ENCODE measurements at places on chromosomes 13 and 19.

- H3K4me3 ChIP-seq: peak overlapping the region; percentile 91
- H3K27ac ChIP-seq: peak overlapping the region; percentile 89
- peaks cover 20% of the 10 kb centered on the region for H3K36me3 ChIP-seq
- H3K27me3 ChIP-seq: no peaks in the 10 kb centered on the region
Observed at GRCh38 chr19:39996218-39996810, 546 bp upstream of the ZNF546 start.

DNA sequence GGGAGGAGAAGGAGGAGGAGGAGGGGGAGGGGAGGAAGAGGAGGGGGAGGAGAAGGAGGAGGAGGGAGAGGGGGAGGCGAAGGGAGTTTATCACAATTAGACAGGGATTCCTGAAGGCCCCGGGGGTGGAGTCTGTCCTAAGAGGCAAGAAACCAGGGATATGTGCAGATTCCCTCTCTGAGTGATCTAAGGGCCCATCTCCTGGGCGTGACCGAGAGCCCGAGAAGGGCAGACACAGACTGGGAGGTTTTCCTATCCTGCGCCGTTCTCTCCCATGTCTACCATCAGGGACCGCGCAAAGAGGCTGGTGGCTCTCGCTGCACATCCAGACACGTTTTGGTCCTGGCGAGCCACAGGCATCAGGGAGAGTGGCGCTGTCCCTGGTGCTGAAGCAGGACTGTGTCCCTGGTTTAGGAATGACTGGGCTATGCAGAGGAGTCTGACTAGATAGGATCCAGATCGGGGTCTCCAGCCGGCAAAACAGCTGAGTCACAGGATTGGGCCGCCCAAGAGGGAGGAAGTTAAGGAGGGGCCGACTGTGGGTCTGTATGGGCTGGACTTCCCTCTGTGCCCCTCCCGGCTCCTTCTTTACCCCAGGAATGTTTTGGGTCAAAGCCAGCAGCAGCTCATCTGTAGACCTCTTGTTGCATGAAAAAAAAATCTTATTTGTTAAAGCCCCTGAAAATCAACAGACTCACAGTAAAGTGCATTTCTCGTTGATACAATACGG, 17.9 kb upstream of the ZNF175 start:
- H3K4me1 ChIP-seq: no peaks in the 10 kb centered on the region
- DNase-seq: peak; percentile 76
- H3K36me3 ChIP-seq: no peaks in the 10 kb centered on the region
- H3K27me3 ChIP-seq: no peaks in the 10 kb centered on the region
- H3K27ac ChIP-seq: no peak overlapping the region
- H3K4me3 ChIP-seq: no peak overlapping the region

DNA sequence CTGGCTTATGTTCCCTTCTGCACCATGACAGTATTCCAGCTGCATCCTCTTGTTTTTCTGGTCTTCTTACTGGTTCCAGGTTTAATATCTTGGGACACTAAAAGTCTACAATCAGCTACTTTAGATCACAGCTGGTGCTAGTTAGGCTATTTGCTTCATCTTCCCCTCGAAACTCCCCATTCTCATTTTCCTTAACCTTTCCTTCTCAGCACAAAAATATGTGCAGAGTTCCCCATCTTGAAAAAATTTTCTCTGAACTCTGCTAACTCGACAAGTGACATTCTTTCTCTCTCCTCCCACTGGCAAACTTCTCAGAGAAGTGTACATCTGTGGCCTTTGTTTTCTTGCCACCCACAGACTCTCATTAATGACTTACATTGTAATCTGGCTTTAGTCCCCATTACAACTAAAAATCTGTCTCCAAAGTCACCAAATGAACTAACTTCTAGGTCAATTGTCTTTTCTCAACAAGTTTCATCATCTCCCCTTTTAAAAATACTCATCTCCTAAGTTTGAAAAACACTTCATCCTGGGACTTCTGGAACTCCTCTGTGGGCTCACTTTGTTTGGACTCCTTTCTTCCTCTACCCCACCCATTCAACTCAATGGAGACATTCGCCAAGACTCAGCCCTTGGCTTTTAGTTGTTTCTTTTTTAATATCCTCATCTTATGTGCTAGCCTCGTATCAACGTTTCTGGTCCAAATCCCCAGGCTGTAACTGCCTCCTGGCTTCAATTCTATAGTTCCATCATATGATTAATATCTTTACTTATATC, 7.1 kb upstream of the KL start:
- peaks cover 7% of the 10 kb centered on the region for H3K36me3 ChIP-seq
- peaks cover 7% of the 10 kb centered on the region for H3K4me1 ChIP-seq
- peaks cover 10% of the 10 kb centered on the region for H3K27me3 ChIP-seq
- no peak overlapping the region for H3K4me3 ChIP-seq

DNA sequence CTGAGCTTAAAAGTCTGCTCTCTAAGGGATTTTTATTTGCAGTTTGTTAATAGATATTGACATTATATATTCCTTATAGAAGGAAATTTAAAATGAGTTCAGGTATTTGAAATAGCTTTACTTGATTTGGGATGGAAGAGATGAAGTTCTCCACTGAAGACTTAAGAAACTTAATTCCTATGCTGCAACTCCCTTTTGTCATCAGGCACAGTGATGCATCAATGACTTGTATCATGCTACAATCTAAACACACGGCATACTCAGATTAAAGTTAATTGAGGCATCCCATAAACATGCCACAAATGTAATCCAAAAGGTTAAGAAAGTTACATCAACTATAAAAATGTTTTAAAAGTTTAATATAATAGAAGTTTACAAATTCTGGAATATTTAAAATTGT, 109.0 kb downstream of the STARD13 start:
- DNase-seq: no peak
- peaks cover 18% of the 10 kb centered on the region for H3K4me1 ChIP-seq
- H3K27ac ChIP-seq: no peak overlapping the region
- no peak overlapping the region for H3K4me3 ChIP-seq
- no peaks in the 10 kb centered on the region for H3K27me3 ChIP-seq
- no peaks in the 10 kb centered on the region for H3K36me3 ChIP-seq

DNA sequence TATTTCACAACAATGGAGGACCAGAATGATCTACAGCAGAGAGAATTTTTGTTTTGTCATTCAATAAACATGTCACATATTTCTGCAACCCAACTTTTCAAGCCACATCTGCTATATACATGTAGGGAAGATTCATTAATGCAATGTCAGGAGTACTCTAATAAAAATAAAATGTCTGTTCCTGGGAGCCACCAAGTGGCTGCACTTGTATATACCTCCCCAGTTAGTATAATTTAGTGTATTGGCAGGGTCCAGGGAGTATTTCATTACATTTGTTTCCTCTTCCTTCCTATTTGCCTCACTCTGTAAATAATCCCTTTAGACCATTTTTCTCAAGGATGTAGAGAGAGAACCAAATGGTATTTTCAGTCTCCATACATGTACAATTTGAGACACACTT, 1169.0 kb downstream of the DIAPH3 start:
- DNase-seq: no peak
- H3K4me3 ChIP-seq: no peak overlapping the region
- H3K36me3 ChIP-seq: no peaks in the 10 kb centered on the region
- no peaks in the 10 kb centered on the region for H3K27me3 ChIP-seq
- no peak overlapping the region for H3K27ac ChIP-seq

DNA sequence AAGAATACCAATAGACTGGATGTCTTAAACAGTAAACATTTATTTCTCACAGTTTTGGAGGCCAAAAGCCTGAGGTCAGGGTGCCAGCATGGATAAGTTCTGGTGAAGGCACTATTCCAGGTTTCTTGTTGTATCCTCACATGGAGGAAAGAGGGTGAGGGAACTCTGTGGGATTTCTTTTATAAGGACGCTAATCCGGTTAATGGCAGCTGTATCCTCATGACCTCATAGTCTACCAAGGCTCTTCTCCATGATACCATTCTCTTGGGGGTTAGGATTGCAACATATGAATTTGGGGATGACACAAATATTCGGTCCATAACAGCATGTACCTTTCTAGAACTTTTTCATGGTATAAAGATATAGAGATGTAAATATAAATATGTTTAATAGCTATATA, 412.0 kb downstream of the LMO7 start:
- H3K36me3 ChIP-seq: no peaks in the 10 kb centered on the region
- H3K4me1 ChIP-seq: peaks cover 5% of the 10 kb centered on the region
- no peak overlapping the region for H3K4me3 ChIP-seq
- H3K27ac ChIP-seq: no peak overlapping the region
- H3K27me3 ChIP-seq: no peaks in the 10 kb centered on the region
- DNase-seq: no peak

GRCh38 chr19:41325947-41326706, 16.2 kb downstream of the CCDC97 start:
- DNase-seq: no peak
- peaks cover 2% of the 10 kb centered on the region for H3K36me3 ChIP-seq
- peaks cover 6% of the 10 kb centered on the region for H3K27me3 ChIP-seq
- H3K4me3 ChIP-seq: peak overlapping the region; percentile 59

- peaks cover 1% of the 10 kb centered on the region for H3K27me3 ChIP-seq
- H3K4me1 ChIP-seq: peaks cover 39% of the 10 kb centered on the region
- H3K27ac ChIP-seq: peak overlapping the region; percentile 89
Observed at GRCh38 chr13:36031490-36031889, 99.7 kb downstream of the DCLK1 start.

GRCh38 chr13:99404005-99404755, 97.0 kb upstream of the GPR183 start:
- DNase-seq: no peak
- H3K27ac ChIP-seq: no peak overlapping the region
- no peaks in the 10 kb centered on the region for H3K36me3 ChIP-seq
- H3K4me3 ChIP-seq: no peak overlapping the region
- peaks cover 18% of the 10 kb centered on the region for H3K27me3 ChIP-seq

GRCh38 chr19:51800473-51801244, 5.7 kb downstream of the FPR3 start:
- DNase-seq: no peak
- H3K4me1 ChIP-seq: no peaks in the 10 kb centered on the region
- no peak overlapping the region for H3K27ac ChIP-seq
- H3K27me3 ChIP-seq: no peaks in the 10 kb centered on the region

- H3K4me3 ChIP-seq: peak overlapping the region; percentile 48
- H3K36me3 ChIP-seq: peaks cover 35% of the 10 kb centered on the region
- no peak overlapping the region for H3K27ac ChIP-seq
- no peak for DNase-seq
Observed at GRCh38 chr19:11692127-11692790, 46.5 kb downstream of the ZNF823 start.

DNA sequence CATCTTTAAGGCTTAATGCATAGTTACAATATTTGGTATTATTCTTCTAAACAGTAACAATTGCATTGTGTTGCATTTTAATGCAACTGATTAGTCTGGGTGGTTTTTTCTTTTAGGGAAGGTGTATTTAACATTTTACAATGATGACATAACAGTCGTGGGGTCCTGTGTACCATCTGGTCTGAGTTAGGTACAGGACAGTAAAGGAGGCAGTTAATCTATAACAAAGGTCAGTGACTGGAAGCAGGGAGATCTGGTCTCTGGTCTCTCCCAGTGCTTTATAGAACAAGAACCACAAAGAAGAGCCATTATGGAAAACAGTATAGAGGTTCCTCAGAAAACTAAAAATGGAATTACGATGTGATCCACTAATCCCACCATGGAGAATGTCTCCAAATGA, 2.7 kb upstream of the OR7G2 start:
- no peaks in the 10 kb centered on the region for H3K4me1 ChIP-seq
- no peak for DNase-seq
- no peak overlapping the region for H3K4me3 ChIP-seq
- no peak overlapping the region for H3K27ac ChIP-seq
- no peaks in the 10 kb centered on the region for H3K27me3 ChIP-seq

GRCh38 chr19:33134571-33135041, 2.7 kb downstream of the WDR88 start:
- peaks cover 6% of the 10 kb centered on the region for H3K27me3 ChIP-seq
- H3K4me3 ChIP-seq: no peak overlapping the region
- no peak overlapping the region for H3K27ac ChIP-seq
- peaks cover 6% of the 10 kb centered on the region for H3K36me3 ChIP-seq
- H3K4me1 ChIP-seq: peaks cover 7% of the 10 kb centered on the region
- no peak for DNase-seq

- no peaks in the 10 kb centered on the region for H3K36me3 ChIP-seq
- H3K27ac ChIP-seq: no peak overlapping the region
- no peak overlapping the region for H3K4me3 ChIP-seq
- H3K4me1 ChIP-seq: peaks cover 5% of the 10 kb centered on the region
- no peak for DNase-seq
Observed at GRCh38 chr13:97659602-97660001, 225.6 kb downstream of the RAP2A start.

DNA sequence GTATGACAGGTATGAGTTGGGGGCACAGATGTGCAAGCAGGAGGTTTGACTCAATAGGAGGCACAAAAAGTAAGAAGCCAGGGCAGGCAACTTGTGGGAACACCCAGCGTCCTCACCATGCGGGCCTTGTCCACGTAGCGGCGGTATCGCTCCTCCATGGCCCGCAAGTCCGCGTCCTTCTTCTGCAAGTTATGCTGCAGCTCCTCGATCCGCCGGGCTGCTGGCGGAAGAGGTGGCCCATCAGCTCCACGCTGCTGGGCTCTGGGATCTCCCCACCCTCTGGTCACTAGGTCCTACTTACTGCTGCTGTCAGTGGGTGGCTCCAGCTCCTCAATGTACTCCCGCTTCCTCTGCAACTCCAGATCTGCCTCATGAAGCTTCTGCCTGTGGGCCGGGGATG, 10.7 kb downstream of the HOOK2 start:
- DNase-seq: no peak
- no peak overlapping the region for H3K4me3 ChIP-seq
- no peaks in the 10 kb centered on the region for H3K4me1 ChIP-seq

GRCh38 chr13:31214435-31214834, 14.7 kb downstream of the B3GLCT start:
- no peaks in the 10 kb centered on the region for H3K27me3 ChIP-seq
- peaks cover 26% of the 10 kb centered on the region for H3K36me3 ChIP-seq
- H3K4me1 ChIP-seq: peaks cover 28% of the 10 kb centered on the region
- DNase-seq: no peak
- no peak overlapping the region for H3K27ac ChIP-seq
- no peak overlapping the region for H3K4me3 ChIP-seq

- no peaks in the 10 kb centered on the region for H3K36me3 ChIP-seq
- H3K27ac ChIP-seq: no peak overlapping the region
- H3K27me3 ChIP-seq: no peaks in the 10 kb centered on the region
Observed at GRCh38 chr19:35100588-35101533, 14.8 kb upstream of the FXYD3 start.

DNA sequence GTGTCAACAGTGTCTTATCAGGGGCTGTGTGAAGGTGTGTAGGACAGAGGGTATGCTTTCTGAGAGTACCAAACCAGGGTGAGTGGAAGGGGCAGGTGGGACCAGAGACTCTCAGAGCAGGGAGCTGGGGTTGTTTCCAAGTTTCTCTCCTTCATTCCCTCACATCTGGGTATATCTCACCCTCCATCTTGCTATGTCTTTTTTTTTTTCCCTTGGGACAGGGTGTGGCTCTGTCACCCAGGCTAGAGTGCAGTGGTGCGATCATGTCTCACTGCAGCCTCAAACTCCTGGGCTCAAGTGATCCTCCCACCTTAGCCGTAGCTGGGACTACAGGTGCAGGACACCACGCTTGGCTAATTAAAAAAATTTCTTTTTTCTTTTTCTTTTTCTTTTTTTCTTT, 10.6 kb downstream of the DAND5 start:
- no peak for DNase-seq
- H3K27ac ChIP-seq: no peak overlapping the region
- no peak overlapping the region for H3K4me3 ChIP-seq
- no peaks in the 10 kb centered on the region for H3K4me1 ChIP-seq
- no peaks in the 10 kb centered on the region for H3K36me3 ChIP-seq

GRCh38 chr13:113852536-113853517, 11.0 kb downstream of the GAS6 start:
- peak; percentile 14 for DNase-seq
- H3K4me1 ChIP-seq: peaks cover 17% of the 10 kb centered on the region
- no peaks in the 10 kb centered on the region for H3K27me3 ChIP-seq
- H3K27ac ChIP-seq: peak overlapping the region; percentile 40
- no peak overlapping the region for H3K4me3 ChIP-seq
- H3K36me3 ChIP-seq: no peaks in the 10 kb centered on the region

- DNase-seq: no peak
- peak overlapping the region; percentile 77 for H3K27ac ChIP-seq
- peak overlapping the region; percentile 84 for H3K4me3 ChIP-seq
Observed at GRCh38 chr13:112943309-112944125, 25.5 kb upstream of the MCF2L start.
